Amygdala (tissue), 56 donors: ENCODE measurements at places on chromosomes 12 and 14.

DNA sequence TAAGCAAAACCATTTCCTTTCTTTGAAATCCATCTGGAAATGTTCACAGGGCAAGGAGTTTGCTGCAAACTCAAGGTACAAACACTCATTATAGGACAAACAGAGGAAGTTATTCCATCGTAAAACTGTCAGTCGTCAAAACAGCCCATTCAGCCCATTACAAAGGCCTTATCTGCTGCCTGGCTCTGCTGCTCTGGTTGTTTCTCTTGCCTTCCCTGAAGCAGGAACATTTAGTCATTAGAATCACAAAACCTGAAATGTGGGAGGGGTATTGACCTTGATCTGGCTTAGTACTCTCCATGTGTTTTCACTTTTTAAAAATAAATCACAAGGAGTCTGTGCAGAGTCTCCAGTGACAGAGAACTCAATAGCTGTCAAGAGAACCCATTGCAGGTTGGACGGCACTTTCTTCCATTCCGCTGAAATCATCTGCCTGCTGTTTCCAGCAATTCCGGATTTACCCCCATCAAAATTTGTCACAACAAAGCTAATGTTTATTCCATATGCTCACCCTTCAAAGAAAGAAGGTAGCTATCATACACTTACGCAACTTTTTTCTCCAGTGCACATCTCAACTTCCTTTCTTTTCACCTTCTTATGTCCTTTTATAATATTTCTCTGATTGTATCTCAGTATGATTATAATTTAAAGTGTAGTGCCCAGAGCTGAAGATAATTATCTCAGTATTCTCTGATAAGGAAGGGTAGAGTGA lies 24.6 kb upstream of the ITPR2 start:
- no peak for DNase-seq

DNA sequence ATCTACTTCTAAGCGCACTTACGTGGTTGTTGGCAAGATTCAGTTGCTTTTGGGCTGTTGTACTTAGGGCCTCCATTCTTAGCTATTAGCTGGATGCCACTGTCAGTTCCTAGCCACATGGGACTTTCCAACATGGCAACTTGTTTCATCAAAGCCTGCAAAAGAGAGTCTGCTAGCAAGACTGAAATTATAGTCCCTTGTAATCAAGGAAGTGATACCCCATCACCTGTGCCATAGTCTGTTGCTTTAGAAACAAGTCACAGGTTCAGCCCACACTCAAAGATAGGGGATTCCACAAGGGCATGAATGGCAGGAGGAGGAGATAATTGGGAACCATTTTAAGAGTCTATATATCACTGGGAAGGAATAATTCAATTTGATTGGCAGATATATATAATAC lies 27.1 kb upstream of the SLC17A8 start:
- no peak for DNase-seq

- no peak for DNase-seq
Observed at GRCh38 chr12:120537856-120538220, 3.7 kb downstream of the RNF10 start.

- DNase-seq: no peak
Observed at GRCh38 chr14:103140316-103141109, 17.3 kb downstream of the TNFAIP2 start.

GRCh38 chr12:131142891-131143657 lies 189.4 kb downstream of the ADGRD1 start:
- DNase-seq: no peak

DNA sequence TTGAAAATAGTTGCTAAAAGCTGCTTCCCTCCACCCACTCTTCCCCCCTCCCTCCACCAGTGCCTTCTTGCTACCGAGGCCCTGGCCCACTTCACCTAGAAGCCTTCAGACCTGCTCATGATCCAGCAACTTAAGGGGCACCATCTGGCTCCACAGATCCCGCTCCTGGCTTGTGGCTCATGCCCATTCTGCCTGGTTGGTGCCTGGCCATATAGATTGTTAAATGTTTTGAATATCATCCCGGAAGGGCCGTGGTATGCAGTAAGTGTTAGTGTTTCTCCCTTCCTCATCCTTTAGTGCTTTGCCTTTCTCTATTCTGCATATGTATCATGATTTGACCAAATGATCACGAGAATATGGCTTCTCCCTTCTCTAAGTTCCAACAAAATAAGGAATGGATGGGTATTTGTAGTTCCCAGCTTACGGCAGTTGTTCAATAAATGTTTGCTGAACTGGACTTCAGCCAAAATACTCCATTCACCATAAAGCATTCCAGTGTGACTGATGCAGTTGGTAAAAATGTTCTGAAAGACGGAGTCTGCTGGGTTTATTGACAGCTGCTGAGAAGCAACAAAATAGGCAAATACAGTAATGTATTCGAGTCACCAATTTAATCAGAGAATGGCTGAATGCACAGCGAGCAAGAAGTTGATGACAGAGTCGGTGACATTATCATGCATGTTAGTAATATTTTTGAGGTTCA lies 30.7 kb downstream of the GRIP1 start:
- no peak for DNase-seq
